RPMI8226 (cell line): ENCODE measurements at places on chromosomes 13 and 19.

GRCh38 chr13:28636677-28637317, 22.1 kb upstream of the POMP start:
- peak; percentile 74 for DNase-seq

GRCh38 chr13:35785576-35786303, 309.3 kb upstream of the MAB21L1 start:
- DNase-seq: no peak

GRCh38 chr19:8132858-8133458, 16.4 kb downstream of the FBN3 start:
- DNase-seq: peak; percentile 48

DNA sequence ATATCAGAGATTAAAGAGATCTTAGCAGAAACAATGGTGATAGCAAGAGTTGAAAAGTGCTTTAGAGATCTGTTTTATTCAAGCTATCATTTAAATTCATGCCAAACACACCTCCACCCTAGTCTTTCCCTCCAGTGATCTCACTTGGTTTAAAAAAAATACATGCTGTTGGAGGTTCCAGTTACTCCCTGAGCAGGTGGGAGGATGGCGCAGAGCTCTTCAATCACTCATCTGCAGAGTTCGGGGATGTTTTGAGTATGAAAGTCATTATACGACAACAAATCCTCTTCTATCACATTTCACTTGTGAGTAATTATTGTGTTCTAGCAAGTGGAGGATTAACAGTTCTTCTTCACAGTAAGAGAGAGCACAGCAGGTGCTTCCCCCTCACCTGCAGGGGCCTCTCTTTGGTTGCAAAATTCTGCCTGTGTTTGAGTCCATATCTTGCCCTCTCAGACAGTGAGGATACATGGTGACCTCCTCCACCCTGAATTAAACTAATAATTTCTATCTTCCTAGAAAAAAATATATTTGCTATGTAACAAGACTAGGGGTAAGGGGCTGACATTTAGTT, 376.7 kb downstream of the LIG4 start:
- DNase-seq: no peak

- DNase-seq: no peak
Measured at GRCh38 chr19:49469828-49470614, 4.0 kb upstream of the FLT3LG start.

- no peak for DNase-seq
Measured at GRCh38 chr13:113119166-113119821, 3.3 kb upstream of the F10 start.

- DNase-seq: no peak
Measured at GRCh38 chr19:11359421-11359820, 4.2 kb downstream of the PLPPR2 start.

GRCh38 chr13:45441633-45442032, 23.1 kb upstream of the COG3 start:
- peak; percentile 41 for DNase-seq

DNA sequence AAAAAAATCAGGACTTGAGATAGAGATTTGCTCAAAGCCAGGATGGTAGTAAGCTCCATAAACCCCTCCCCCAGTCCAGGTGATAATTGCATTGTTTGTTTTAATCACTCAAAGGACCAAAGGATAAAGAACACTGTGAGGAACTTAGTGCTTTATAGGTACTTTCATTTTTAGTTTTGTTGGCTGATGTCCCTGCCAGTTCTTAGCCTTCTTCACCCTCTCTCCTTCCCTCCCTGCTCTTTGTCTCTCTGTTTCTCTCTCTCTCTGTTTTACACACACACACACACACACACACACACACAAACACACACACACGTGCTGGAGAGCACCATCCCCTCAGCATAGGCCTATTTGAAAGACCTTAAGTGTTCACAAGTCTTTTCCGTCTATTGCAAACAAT, 5.2 kb downstream of the FRY start:
- DNase-seq: no peak

- DNase-seq: no peak
Measured at GRCh38 chr19:57288373-57288772, 8.1 kb downstream of the ZNF460 start.

DNA sequence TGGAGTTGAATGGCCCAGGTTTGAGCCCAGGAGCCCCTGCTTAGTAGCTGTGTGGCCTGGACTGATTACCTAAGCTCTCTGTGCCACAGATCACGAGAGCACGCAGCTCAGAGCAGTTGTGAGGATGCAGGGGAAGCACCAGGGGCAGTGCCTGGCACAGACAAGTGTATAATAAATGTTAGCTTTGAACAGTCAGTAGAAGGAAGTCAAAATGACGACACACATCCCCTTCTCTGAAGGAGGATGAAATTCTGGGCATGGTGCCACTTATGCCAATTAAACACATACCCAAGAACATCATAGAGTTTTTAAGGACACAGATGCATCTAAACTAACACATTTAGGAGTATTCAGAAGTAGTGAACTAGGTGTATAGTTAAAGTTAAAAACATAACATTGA, 24.9 kb upstream of the SIGLEC11 start:
- no peak for DNase-seq

- no peak for DNase-seq
Measured at GRCh38 chr13:110637275-110637674, 21.9 kb downstream of the NAXD start.

- DNase-seq: no peak
Measured at GRCh38 chr19:36771261-36772231, 1.1 kb downstream of the ZNF850 start.

DNA sequence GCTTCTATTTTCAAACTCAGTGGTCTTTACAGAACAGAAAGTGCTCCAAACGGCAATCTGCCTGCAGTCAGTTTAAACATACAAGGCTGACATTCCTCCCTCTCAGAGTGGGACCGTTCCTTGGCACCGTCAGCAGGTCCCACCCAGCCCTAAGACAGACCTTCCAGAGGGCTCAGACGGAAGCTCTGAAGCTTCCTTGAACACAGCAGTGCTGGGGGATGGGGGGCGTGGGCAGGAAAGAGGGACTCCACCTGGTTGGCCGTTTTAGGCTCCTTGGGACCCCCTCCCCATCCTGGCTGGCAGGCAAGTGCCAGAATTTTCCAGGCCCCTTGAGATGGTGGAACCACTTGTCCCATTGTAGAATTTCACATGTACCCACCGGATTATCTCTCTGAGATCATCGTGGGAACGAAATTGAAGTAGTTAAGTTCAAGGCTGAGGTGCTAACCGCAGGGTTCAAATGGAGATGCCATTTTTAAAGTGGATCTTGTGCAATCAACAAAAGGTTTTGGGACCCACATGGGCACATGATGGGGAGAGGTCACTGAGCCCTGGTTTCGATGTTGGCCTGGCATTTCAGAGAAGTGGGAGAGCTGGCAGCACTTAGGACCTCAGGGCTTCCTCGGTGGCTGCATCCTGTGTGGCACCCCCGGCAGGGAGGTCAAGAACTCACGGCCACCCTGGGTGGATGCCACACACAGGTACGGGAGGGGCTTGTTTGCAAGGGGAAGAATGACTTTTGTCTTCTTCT, 46.2 kb downstream of the KLF2 start:
- DNase-seq: peak; percentile 54

DNA sequence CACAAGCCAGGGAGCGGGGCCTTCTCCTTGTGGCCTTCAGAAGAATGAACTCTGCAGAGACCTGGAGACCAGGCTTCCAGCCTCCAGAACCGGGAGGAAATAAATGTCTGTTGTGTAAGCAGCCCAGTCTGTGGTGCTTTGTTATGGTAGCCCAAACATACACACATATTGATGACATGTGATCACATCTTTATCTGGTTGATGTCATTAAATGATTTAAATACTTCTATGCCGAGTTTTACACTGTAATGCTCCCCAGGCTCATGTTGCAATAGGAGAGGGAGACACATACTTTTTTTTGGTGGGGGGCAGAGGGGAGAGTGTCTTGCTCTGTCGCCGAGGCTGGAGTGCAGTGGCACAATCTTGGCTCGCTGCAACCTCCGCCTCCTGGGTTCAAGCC, 188.0 kb upstream of the IRS2 start:
- no peak for DNase-seq

DNA sequence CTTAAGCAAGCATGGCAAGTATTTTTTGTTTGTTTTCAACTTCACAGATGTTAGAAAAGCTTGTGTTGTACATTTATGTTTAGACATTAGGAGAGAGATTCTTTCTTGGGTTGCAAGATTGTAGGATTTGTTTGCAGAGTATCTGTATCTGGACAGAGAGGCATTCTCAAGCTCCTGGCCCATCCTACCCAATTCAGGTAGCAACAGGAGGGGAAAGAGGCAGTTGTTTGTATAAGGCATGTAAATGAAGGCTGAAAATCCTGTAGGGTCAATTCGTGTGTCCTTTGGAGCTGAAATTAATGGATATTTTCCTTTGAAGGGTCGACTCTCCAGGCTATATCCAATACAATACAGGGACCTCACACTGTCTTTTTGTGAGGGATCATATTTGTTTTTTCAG, 147.3 kb downstream of the KCNRG start:
- DNase-seq: no peak

GRCh38 chr13:76790526-76790925, 95.7 kb downstream of the KCTD12 start:
- DNase-seq: no peak

GRCh38 chr19:48987323-48987722, 5.8 kb downstream of the GYS1 start:
- DNase-seq: no peak
